Muscle of arm (tissue), 14 donors: ENCODE measurements at places on chromosomes 2 and 18. TPM values are rescaled to one million over a fixed set of nuclear protein-coding genes. Genes with fewer than 3 reads are reported as not detected.
A peak's percentile ranks its signal among the peaks of the same experiment; 100 is the strongest.

Gene NOP58
- 126 TPM for polyA plus RNA-seq

Gene C2orf66
- 0.52 TPM for polyA plus RNA-seq

Gene XIRP2
- 214 TPM for polyA plus RNA-seq

Gene SERPINB2
- not detected for polyA plus RNA-seq

Gene DOCK10
- 21.6 TPM for polyA plus RNA-seq

Gene SCN7A
- 22.3 TPM for polyA plus RNA-seq

Gene BCS1L
- 36.4 TPM for polyA plus RNA-seq

Gene DPP10
- polyA plus RNA-seq = 0.67 TPM

Gene CFC1
- not detected for polyA plus RNA-seq

GRCh38 chr2:120433816-120434290 lies 87.9 kb downstream of the INHBB start:
- DNase-seq = no peak

- no peak for DNase-seq
Observed at GRCh38 chr2:147479358-147479757, 365.5 kb upstream of the ACVR2A start.

GRCh38 chr2:24490181-24490689 lies 819 bp upstream of the NCOA1 start:
- DNase-seq = no peak

DNA sequence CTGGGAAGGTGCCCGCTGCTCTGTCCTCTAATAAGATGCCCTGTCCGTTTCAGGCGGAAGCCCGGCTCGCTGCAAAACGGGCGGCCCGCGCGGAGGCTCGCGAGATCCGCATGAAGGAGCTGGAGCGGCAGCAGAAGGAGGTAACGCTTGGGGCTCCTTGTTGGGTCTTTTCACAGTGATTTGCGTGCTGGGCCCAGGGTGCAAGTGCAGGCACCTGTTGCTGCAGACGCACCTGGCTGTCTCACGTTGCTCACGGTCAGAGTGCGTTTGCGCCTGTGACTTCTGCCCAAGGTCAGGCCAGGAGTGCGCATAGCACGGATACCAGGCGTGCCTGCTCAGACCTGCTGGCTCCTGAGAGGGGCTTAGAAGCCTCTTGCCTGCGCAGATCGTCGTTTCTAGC lies 81.1 kb downstream of the LRRFIP1 start:
- DNase-seq = no peak

GRCh38 chr2:99753505-99753904 lies 263.7 kb upstream of the REV1 start:
- DNase-seq = no peak

GRCh38 chr2:58497168-58497567 lies 256.0 kb upstream of the FANCL start:
- no peak for DNase-seq

DNA sequence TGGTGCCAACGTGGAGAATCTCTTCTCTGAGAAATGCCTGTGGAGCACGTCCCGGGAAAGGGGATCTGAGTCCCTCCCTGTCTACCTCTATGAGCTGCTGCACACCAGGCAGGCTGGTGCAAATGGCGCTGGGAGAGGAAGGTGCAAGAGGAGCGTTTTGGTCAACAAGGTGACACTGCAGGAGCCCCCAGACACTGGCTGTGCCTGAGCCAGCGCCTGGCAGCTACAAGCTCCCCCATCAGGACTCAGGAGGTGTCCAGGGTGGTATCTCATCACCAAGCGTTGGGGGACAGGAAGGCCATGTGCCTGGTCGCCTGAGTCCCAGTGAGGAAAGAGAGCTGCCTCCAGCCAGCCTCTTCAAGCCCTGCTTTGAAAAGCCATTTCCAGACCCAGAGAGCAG lies 173.4 kb downstream of the TNS1 start:
- no peak for DNase-seq

DNA sequence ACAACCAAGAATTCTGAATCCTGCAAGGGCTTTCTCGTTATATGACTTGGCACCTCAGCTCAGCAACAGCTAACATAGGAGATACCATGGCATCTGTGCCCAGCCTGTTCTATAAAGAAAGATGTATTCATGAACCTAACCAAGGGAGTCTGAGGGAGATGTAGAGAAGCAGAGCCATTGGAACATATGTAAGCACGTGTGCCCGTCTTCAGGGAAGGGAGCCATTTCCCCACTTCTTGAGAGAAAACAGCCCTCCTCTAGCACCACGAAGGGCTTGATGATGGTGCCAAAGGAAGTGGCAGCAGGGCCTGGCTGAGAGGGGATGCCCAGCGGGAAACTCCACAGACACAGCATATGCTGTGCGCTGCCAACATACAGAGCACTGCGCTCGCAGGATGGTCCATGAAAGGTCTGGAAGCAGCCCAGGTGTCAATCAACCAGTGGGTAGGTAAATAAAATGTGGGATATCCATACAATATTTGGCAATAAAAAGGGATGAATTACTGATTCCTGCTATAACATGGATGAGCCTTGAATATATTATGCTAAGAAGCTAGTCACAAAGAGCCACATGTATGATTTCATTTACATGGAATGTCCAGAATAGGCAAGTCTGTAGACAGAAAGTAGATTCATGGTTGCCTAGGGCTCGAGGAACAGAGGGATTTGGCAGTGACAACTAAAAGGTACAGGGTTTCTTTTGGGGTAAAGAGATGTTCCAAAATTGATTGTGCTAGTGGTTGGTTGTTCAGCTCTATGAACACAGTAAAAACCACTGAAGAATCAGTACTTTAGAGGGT lies 16.1 kb downstream of the TMEM247 start:
- DNase-seq = no peak

DNA sequence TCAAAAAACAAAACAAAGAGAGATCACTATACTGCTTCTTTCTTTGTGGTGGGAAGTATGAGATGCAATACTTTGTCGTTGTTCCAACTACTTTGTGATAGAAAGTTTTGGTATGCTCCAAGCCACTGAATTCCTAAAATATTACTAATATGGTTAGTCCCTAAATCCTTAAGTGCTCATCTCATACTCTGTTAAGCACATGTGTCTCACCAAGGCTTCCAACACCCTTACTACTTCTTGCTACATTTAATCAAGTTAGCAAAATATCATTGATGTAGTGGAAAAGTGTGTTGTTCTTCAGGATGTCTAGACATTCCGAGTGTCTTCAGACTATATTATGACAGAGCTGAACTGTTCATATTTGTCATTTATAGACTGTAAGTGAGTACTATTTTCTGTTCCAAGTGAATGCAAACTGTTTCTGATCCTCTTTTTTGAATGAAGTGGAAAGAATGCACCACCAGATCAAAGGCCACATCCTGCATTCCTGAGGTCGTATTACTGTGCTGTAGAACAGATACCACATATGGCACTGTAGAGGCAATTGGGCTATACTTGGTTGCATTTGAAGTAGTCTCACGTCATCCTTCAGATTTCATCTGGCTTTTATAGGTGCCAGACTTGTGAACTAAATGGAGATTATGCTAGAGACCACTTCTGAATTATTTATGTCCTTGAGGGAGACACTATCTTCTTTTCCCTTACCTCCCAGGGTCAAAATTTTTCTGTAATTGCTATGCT lies 298.4 kb upstream of the ZNF521 start:
- DNase-seq = no peak

DNA sequence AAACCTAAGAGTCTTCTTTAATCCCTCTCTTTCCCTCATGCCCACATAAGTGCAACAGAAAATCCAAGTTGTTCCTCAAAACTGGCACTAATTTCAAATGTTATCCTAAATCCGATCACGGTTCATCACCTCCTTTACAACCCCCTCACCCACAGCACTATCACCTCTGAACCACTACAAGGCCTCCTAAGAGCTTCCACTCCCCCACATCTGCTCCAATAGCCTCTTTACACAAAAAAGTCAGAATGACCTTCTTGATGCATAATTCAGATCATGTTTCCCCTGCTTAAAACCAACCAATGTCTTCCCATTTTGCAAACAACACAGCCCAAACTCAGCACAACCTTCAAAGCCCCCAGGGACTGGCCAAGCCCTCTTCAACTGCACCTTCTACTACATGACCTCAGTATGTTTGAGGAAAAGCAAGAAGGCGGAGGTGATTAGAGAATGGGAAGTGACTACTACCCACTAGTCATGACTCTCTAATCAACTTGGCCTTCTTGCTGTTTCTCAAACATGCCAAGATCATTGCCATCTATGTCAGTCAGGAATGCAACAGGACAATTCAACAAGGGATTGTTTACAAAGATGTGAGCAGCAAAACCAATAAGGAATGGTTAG lies 34.6 kb upstream of the GCC2 start:
- DNase-seq = no peak

GRCh38 chr2:143764261-143764660 lies 635.0 kb downstream of the ARHGAP15 start:
- no peak for DNase-seq

GRCh38 chr2:83081826-83082690 lies 1377.0 kb downstream of the SUCLG1 start:
- peak; percentile 55 for DNase-seq

GRCh38 chr18:23964282-23965238 lies 50.0 kb upstream of the TTC39C start:
- DNase-seq = no peak
